ENCODE measurements at places on chromosomes 5 and 9.

- no peak for DNase-seq
Observed at GRCh38 chr9:123957168-123957721, 27.3 kb upstream of the DENND1A start.

DNA sequence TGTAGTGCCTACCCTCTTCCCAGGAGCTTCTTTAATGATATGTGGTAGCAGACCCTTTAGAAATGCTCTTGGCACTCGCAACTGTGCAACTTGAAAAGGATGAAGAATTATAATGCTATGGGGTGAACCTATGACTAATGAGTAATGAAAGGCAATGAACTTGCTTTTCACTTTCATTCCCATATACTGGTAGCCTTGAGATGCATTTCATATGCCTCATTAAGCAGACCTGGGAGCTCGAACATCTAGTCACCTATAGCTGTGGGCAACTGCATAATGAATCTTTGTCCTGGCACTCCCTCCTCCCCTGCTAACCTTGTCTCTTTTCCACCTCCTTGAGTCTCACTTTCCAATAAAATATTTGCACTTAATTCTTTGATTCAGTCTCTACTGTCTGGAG is 605.9 kb upstream of the DAB2 start:
- no peak for DNase-seq

GRCh38 chr9:127495884-127496555 is 44.7 kb downstream of the LRSAM1 start:
- DNase-seq, result no peak

- no peak for DNase-seq
Observed at GRCh38 chr9:95157481-95158151, 159.9 kb downstream of the FANCC start.

- DNase-seq, result peak; percentile 57
Observed at GRCh38 chr9:137317021-137317717, 15.1 kb upstream of the NRARP start.

- no peak for DNase-seq
Observed at GRCh38 chr5:101676646-101677045, 619.4 kb downstream of the SLCO4C1 start.

GRCh38 chr5:38789134-38789533 is 56.7 kb upstream of the OSMR start:
- DNase-seq, result no peak

DNA sequence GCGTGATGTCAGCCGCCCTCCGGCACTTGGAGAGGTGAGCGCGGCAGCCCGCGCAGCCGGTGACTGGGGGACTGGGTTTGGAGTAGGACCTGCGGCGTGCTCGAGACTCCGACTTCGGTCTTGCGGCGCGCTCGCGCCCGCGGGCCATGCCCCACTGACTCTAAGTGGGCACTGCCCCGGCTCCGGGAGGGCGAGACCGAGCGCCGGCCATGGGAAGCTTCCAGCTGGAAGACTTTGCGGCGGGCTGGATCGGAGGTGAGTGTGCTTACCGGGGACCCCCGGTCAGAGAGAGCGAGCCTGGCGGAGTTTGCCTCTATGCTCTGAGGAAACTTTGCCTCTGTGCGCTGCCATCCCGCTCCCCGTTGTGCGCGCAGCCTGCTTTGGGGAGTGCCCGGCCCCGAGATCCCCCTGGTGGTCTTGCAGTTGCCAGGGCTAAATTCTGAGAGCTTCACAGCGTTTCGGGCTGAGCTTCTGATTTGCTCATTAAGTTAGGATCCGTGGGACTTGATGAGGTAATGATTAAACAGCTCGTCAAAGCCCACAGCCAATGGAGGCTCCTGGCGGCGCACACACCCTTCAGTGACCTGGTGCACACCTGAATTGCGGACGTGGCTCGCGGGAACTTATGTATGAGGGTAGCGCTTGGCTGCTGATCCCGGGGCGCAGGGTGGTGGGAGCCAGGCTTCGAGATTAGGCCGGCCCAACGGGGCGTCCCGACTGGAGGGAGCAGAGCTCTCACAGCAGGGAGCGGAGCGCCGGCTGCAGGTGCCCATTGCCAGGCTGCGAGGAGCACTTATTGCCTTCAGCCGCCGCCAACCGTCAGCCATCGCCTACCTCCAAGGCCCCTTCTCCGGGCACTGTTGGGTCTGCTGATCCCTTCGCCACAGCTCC is at the start of gene SLC25A48:
SLC25A48 (plus strand) TSS at position 25 of the 891 bp plus-strand sequence; CDS start at position 210, 185 bp downstream.
- peak; percentile 88 for DNase-seq

GRCh38 chr5:38527475-38527874 is 29.0 kb downstream of the LIFR start:
- DNase-seq, result no peak

DNA sequence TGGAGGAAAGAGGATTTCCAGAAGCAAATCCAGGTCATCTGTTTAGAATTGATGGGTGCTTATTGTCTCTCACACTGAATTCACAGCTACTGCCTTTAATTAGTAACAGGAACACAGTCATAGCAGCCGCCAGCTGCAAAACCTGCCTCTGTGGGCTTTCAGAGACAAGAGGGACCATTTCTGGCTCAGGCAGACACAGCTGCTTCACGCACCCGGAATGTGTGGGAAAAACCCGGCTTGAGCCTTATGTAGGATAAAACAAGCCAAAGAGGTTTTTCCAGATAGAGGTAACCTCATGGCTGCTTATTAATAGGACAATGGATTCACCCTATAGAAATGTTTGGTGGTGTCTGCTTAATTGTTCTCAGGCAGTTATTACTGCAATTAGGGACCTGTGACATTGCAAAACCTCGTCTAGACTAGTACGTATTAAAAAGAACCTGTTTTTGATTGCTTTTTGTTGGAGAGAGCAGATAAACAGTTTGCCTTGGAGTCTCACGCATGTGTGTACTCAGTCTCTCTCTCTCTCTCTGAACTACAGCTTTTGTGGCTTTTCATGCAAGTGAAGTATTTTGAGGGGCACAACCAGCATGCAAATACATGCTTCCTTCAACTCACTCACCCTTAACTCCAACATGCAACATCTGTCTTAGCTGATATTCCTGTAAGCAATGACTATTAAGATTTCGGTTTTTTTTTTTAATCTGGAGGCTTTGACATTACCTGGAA is 302.7 kb downstream of the PLK2 start:
- DNase-seq, result no peak

- no peak for DNase-seq
Observed at GRCh38 chr5:134100283-134101091, 14.0 kb upstream of the TCF7 start.

GRCh38 chr5:128111818-128112448 is 28.4 kb downstream of the SLC12A2 start:
- DNase-seq, result no peak

DNA sequence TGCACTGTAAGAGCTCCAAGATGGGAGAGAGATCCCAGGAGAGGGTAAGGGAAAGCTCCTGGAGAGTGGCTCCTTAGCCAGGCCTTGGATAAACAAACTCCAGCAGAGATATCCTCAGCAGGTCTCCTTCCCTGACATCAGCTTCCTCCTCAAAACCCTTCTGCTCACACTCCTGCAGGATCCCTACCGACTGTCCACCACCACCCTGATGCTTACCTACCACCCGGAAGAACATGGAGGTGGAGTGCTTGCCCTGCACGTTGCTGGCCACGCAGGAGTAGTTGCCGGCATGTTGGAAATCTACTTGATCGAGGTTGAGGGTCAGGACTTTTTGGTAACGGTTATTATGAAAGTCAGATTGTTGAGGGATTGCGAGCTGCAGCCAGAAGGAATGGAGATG is 9.3 kb downstream of the CSF1R start:
- no peak for DNase-seq

- no peak for DNase-seq
Observed at GRCh38 chr9:69204849-69205248, 30.8 kb downstream of the TJP2 start.

DNA sequence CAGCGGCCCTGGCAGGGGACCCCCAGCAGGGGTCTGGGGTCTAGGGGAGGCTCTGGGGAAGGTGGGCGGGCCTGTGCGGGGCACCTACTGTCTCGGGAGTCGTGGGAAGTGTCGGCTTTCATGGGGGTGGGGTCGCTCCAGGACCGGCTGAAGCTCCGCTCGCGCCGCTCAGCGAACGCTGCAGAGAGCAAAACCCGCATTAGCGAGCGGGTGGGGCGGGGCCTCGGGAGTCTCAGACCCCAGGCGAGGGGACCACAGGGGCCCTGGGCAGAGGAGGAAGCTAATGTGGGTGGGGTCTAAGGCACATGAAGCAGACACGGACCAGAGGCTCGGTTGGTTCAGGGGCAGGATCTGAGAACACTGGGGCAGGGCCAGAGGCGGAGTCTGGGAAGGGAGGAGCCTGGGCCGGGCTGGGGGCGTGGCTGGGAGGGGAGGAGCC is 5.5 kb downstream of the NSMF start:
- peak; percentile 92 for DNase-seq

DNA sequence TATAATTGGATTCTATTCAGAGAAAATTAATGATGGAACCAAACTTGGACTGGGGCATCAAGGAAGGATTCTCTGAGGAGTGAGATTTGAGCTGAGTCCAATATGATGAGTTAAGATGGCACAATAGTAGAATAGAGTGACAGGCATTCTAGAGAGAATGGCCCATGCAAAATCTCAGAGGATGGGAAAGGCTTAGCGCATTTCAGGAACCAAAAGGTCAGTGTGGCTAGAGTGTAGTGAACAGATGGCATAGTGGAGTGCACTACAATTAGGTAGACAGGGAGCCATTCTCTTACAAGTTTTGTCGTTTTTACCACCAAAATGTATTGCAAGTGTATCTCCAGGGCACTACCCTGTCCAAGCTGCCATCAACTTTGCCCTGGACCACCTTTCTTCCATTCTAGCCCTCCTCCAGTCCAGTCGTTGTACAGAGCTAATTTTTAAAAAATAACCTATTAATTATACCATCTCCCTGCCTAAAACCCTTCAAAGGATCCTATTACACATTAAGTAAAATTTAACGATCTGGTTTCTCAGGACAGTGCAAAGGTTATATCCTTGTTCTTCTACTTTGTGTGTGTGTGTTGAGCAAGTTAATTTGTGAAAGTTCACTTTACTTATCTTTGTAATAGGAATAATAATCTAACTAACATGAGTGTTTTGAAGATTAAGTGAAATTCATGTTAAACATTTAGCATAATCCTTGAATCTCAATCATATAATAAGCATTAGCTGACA is 211.7 kb downstream of the COMMD10 start:
- no peak for DNase-seq

GRCh38 chr5:153765987-153766386 is 272.7 kb downstream of the FAM114A2 start:
- no peak for DNase-seq

GRCh38 chr5:33319151-33319550 is 121.6 kb upstream of the TARS1 start:
- no peak for DNase-seq

- DNase-seq, result no peak
Observed at GRCh38 chr9:35510754-35511428, 21.0 kb downstream of the RUSC2 start.

DNA sequence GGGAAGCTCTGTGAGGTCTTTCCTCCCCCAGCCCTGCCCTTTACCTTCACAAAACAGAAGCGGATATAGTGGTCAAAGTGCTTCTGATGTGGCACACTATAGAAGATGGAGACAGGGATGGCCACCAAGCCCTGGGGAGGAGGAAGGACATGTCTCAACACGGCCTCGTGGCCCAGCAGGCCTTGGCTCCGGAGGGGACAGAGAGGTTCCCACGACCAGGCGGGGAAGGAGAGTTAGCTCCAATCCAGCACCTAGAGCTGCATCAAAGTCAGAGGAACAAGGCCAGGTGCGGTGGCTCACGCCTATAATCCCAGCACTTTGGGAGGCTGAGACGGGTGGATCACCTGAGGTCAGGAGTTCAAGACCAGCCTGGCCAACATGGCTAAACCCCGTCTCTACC is 4.1 kb upstream of the SPOUT1 start:
- DNase-seq, result no peak

- no peak for DNase-seq
Observed at GRCh38 chr9:38643815-38644173, 23.4 kb upstream of the ANKRD18A start.

DNA sequence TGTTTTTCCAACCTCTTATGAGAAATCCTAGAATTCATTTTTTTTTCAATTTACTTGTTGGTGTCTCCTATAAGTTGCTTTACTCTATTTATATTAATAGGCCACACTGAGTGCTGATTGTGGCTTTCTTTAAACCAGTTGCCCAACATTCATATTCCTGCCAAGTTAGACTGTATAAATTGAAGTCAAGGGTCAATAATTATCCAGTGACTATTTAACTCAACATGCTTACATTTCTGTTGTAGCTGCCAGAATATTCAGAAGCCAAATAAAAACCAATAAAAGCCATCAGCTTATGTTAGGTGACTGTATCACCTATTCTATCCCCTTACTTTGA is 169.0 kb downstream of the PTPRD start:
- DNase-seq, result no peak

GRCh38 chr5:179289756-179290385 is 55.4 kb downstream of the ADAMTS2 start:
- DNase-seq, result no peak

- DNase-seq, result no peak
Observed at GRCh38 chr5:154242964-154243376, 52.4 kb downstream of the GALNT10 start.

- no peak for DNase-seq
Observed at GRCh38 chr5:82975396-82975795, 101.8 kb downstream of the TMEM167A start.

GRCh38 chr9:90343366-90343765 is 299.3 kb downstream of the DIRAS2 start:
- no peak for DNase-seq

DNA sequence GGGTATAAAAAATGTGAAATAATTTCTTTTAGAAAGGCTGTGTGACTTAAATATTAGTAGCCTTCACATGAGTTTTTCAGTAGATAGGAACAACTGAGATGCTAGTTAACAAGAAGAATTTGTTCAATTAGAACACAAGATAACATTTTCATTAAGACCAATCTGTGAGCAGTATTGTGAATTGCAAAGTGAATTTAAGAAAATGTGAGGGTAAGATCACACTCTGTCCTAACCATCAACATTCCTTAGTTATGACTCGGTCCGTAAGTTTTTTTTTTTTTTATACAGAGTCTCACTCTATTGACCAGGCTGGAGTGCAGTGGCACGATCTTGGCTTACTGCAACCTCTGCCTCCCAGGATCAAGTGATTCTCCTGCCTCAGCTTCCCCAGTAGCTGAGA is 180.2 kb upstream of the EGFLAM start:
- no peak for DNase-seq

DNA sequence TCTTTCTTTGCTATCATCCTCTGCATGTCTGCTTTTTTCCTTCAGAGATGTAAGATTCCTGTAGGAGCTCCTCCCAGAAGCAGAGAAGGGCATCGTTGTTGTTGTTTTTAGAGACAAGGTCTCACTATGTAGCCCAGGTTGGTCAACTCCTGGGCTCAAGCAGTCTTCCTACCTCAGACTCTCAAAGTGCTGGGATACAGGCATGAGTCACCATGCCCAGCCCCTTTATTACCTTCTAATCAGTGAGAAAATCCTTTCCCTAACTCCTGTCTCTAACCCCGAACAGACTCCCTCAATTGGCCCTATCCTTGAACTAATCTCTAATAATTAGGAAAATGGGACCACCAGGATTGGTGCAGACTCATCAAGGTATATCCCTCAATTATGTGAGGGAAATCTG is 64.4 kb downstream of the GALNT10 start:
- no peak for DNase-seq

DNA sequence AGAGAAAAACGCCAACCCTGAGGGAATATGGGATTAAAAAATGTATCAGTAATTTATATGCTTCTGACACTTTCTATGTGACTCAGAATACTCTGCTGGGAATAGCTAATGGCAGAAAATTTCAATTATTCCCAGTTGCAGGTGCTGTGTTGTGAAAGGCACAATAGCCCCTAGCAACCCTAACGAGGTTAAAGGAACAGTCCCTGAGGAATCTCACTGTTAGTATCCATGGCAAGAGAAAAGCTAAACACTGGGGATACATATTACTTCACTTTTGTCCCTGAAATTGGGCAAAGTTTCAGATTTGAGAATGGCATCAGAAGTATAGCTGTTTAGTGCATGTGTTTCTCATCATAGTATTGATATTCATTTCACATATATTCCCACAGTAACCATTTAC is 555.0 kb downstream of the RAB3C start:
- DNase-seq, result no peak

All from ecto neural progenitor cell (in vitro differentiated cells).